Right ventricle myocardium inferior (tissue), 1 donor: ENCODE measurements at places on chromosomes 12 and 14. TPM values are rescaled to one million over a fixed set of nuclear protein-coding genes. Genes with fewer than 3 reads are reported as not detected.

NOC4L gene
- total RNA-seq: 9.2 TPM

MSI1 gene
- 6.4 TPM for total RNA-seq

ANKS1B gene
- 2.3 TPM for total RNA-seq

ENDOU gene
- total RNA-seq: not detected

MSRB3 gene
- 148 TPM for total RNA-seq

RHOJ gene
- total RNA-seq: 18.3 TPM

DLK1 gene
- 52.3 TPM for total RNA-seq

KRT2 gene
- total RNA-seq: not detected

HCAR2 gene
- 0.46 TPM for total RNA-seq

RNF212B gene
- not detected for total RNA-seq

TAMALIN gene
- total RNA-seq: 20.3 TPM

GNS gene
- total RNA-seq: 101 TPM

CFAP251 gene
- total RNA-seq: 1.3 TPM

CLEC12A gene
- 6.5 TPM for total RNA-seq

BHLHE41 gene
- 34.5 TPM for total RNA-seq

METTL3 gene
- total RNA-seq: 24.9 TPM

MNAT1 gene
- total RNA-seq: 25.7 TPM

PTGDR gene
- total RNA-seq: 0.89 TPM

SLC17A8 gene
- total RNA-seq: not detected

SLC16A7 gene
- total RNA-seq: 98.0 TPM

KLRG1 gene
- total RNA-seq: 5.8 TPM

METAP2 gene
- 53.2 TPM for total RNA-seq

SLC35F4 gene
- not detected for total RNA-seq

RNU4-1 gene
- 1,499 TPM for total RNA-seq

AACS gene
- total RNA-seq: 12.1 TPM

SCARB1 gene
- total RNA-seq: 14.1 TPM

SDR9C7 gene
- total RNA-seq: not detected

TAS2R20 gene
- 0.46 TPM for total RNA-seq

OR11H12 gene
- not detected for total RNA-seq

INHBC gene
- total RNA-seq: not detected

GALNT9 gene
- total RNA-seq: not detected

ALG10B gene
- total RNA-seq: 6.7 TPM

ZFHX2 gene
- total RNA-seq: 0.60 TPM

FAM234B gene
- total RNA-seq: 2.4 TPM

SYNDIG1L gene
- not detected for total RNA-seq

EXOC3L4 gene
- 1.2 TPM for total RNA-seq

POC1B gene
- 6.7 TPM for total RNA-seq

TEX22 gene
- total RNA-seq: 2.4 TPM

TMEM253 gene
- 0.41 TPM for total RNA-seq

VWF gene
- 244 TPM for total RNA-seq
